ENCODE measurements at places on chromosomes 4 and X. TPM values are rescaled to one million over a fixed set of nuclear protein-coding genes. Genes with fewer than 3 reads are reported as not detected.

DNA sequence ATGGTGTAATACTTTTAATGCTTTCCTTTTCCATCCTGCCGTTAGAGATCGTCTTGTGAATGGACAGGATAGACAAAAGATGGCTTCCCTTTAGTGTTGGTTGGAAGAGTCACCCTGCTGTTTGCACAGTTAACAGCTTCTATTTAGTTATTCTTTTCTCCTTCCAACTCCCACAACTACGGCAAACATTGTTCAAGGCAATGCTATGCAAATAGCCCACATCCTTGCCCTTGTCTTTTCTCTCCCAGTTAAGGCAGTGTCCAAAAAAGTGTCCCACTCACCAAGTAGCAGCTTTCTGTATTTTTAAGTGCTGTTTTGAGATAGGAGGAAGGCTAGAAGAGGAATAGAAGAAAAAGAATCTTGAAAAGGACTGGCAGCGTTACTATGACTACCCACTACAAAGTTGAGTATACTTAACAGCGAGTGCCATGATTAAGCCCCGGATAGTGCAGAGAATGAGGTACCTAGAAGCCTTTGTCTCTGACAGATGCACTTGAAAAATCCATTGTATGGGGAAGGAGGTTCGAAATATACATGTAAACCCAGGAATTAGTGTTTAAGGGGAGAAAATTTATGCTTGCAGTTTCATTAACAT is 12.1 kb upstream of the RUFY3 start:
- H3K4me3 ChIP-seq, result no peak overlapping the region
- H3K27me3 ChIP-seq, result no peaks in the 10 kb centered on the region
- peaks cover 4% of the 10 kb centered on the region for H3K4me1 ChIP-seq

CXXC4 gene
- not detected for polyA plus RNA-seq

RTL5 gene
- polyA plus RNA-seq, result 2.5 TPM

DNA sequence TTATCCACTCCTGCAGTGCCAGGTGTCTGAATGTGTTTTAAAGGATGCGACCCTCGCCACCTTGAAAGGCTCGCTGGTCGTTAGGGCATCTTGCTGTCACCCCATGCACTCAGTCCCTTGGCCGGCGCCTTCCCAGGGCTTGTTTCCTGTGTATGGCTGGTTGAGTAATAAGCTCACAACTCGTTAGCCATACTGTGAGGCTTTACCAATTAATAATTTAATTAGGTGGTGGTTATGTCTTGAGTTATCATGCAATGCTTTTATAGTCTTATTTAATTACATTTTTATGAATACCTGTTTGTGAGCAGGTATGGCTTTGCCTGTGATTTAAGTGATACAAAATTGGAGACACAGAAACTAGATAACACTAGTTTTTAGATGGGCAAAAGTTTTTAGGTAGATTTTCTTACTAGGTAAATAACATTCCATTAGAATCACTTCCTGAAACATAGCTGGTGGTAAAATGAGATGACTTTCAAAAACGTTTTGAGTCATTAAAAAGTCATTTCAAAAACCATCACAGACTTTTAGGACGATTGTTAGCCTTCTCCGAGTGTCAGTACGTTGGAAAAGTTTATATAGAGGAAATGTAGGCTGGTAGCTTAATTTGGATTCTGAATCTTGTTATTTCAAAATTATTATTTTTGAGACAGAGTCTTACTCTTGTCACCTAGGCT is 18.2 kb downstream of the PTTG2 start:
- DNase-seq, result no peak
- peaks cover 10% of the 10 kb centered on the region for H3K4me1 ChIP-seq
- no peaks in the 10 kb centered on the region for H3K36me3 ChIP-seq
- H3K27ac ChIP-seq, result peak overlapping the region; percentile 1

GRCh38 chrX:38750551-38750950 is 50.7 kb upstream of the MID1IP1 start:
- no peak for DNase-seq
- no peak overlapping the region for H3K27ac ChIP-seq

DNA sequence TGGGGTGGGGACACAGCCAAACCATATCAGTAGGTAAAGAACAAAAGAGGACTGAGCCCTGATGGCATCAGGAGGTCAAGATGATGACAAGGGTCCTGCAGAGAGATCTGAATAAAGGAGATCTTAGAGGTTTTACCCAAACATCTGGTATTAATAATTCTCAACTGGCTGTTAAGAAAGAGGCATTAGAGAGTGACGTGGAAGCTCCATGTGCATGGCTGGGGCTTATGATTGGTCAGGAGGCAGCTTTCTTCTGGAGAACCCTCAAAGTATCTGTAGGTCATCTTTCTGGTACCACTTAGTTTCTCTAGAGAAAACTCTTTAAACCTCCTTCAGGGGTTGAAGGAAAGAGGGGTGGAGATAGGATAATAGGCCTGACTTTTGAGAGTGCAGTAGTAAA is 18.7 kb downstream of the MGST2 start:
- no peak overlapping the region for H3K4me3 ChIP-seq
- H3K27me3 ChIP-seq, result no peaks in the 10 kb centered on the region
- peaks cover 2% of the 10 kb centered on the region for H3K36me3 ChIP-seq
- H3K4me1 ChIP-seq, result peaks cover 10% of the 10 kb centered on the region

GRCh38 chrX:68698942-68699341 is 51.5 kb downstream of the STARD8 start:
- H3K4me1 ChIP-seq, result no peaks in the 10 kb centered on the region
- peaks cover 14% of the 10 kb centered on the region for H3K27me3 ChIP-seq
- H3K36me3 ChIP-seq, result no peaks in the 10 kb centered on the region
- no peak for DNase-seq

DNA sequence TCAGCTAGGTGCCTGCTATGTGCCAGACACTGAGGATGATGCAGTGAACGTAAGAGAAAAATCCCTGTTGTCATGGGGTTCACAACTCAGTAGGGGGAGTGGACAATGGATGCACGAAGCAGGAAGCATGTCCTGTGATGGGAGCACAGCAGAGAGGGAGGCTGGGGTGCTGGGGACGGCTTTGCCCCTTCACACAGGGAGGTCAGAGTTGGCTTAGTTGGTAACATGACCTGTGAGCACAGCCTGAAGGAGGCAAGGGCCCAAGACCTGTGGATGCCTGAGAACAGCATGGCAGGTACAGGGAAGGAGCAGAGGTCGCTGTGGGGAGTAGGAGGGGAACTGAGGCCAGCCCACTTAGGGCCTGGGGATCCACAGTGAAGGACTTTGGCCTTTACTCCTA is 109.4 kb downstream of the STK32B start:
- peaks cover 16% of the 10 kb centered on the region for H3K4me1 ChIP-seq
- no peaks in the 10 kb centered on the region for H3K36me3 ChIP-seq
- H3K27me3 ChIP-seq, result no peaks in the 10 kb centered on the region
- no peak overlapping the region for H3K27ac ChIP-seq
- DNase-seq, result no peak

- DNase-seq, result no peak
- no peak overlapping the region for H3K4me3 ChIP-seq
- H3K27me3 ChIP-seq, result no peaks in the 10 kb centered on the region
- no peaks in the 10 kb centered on the region for H3K36me3 ChIP-seq
These were observed 396.6 kb upstream of the RPS6KA3 start for GRCh38 chrX:20663336-20663735.

- H3K36me3 ChIP-seq, result peaks cover 3% of the 10 kb centered on the region
- peak within 1 kb of the TSS; percentile 97 for H3K27ac ChIP-seq
- H3K4me1 ChIP-seq, result peaks cover 5% of the 10 kb centered on the region
- peak; percentile 82 for DNase-seq
- H3K27me3 ChIP-seq, result no peaks in the 10 kb centered on the region
- peak within 1 kb of the TSS; percentile 90 for H3K4me3 ChIP-seq
These were observed at the start of gene UBE2K for GRCh38 chr4:39697740-39698423. Gene UBE2K (plus strand): TSS chr4:39698136. CDS start chr4:39698328, 192 bp downstream.

PDE5A gene
- 71.5 TPM for polyA plus RNA-seq

SMIM9 gene
- polyA plus RNA-seq, result not detected

- peaks cover 2% of the 10 kb centered on the region for H3K27me3 ChIP-seq
- H3K4me3 ChIP-seq, result no peak overlapping the region
- H3K27ac ChIP-seq, result no peak overlapping the region
- H3K4me1 ChIP-seq, result no peaks in the 10 kb centered on the region
These were observed 10.0 kb upstream of the OPHN1 start for GRCh38 chrX:68443155-68443868.

HAND2 gene
- polyA plus RNA-seq, result 0.97 TPM

- H3K27me3 ChIP-seq, result no peaks in the 10 kb centered on the region
- peaks cover 22% of the 10 kb centered on the region for H3K36me3 ChIP-seq
- no peaks in the 10 kb centered on the region for H3K4me1 ChIP-seq
These were observed 26.7 kb upstream of the GTPBP6 start for GRCh38 chrX:345020-345925.

DNA sequence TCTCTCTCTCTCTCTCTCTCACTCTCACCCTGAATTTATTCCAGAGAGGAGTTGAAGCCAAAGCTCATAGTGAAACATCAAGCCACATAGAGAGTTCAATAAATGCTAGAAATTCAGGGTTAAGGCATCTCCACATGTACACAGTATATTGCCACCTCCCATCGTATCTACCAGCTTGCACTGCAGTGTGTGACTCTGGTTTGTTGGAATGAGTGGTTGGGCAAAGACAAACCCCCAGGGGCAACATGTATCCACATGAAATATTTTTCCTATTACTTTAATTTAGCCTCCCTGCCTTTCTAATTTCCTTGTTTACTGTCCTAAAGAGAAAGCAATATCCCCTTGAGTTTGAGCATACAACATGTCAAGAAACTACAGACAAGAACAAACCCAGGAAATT is 247.3 kb downstream of the SPATA18 start:
- no peak overlapping the region for H3K27ac ChIP-seq
- DNase-seq, result no peak
- H3K4me1 ChIP-seq, result no peaks in the 10 kb centered on the region
- no peaks in the 10 kb centered on the region for H3K36me3 ChIP-seq
- H3K4me3 ChIP-seq, result no peak overlapping the region

KIAA1210 gene
- polyA plus RNA-seq, result not detected

DNA sequence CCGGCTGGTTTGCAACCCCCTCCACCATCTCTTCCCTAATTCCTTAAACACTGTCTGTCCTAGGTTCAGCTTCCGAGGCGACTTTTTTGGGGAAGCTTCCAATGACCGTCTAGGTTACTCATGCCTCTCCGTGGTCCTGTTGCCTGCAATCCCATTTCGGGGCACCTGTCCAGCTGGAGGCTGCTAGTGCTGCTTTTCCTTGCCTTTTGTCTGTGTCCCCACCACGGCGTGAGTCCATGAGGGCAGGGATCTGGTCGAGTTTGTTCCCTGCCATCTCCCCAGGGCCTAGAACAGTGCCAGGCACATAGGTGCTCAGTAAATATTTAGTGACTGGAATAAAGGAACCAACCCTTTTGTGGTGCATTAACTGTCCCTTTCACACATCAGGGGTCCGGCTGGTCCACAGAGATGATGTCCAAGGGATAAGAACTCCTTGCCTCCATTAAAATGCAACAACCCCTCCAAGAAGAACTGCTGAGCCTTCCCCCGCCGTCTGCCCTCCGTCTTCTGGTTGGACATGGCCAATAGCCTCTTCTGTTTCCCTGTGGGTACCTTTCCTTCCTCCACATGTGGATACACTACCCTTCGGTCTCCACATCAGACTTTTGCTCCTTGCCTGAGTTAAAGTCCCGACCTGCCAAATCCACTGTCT is 5.7 kb upstream of the SORCS2 start:
- no peak overlapping the region for H3K27ac ChIP-seq
- no peaks in the 10 kb centered on the region for H3K4me1 ChIP-seq
- no peak for DNase-seq
- H3K27me3 ChIP-seq, result peaks cover 56% of the 10 kb centered on the region
- no peaks in the 10 kb centered on the region for H3K36me3 ChIP-seq
- H3K4me3 ChIP-seq, result no peak overlapping the region

DNA sequence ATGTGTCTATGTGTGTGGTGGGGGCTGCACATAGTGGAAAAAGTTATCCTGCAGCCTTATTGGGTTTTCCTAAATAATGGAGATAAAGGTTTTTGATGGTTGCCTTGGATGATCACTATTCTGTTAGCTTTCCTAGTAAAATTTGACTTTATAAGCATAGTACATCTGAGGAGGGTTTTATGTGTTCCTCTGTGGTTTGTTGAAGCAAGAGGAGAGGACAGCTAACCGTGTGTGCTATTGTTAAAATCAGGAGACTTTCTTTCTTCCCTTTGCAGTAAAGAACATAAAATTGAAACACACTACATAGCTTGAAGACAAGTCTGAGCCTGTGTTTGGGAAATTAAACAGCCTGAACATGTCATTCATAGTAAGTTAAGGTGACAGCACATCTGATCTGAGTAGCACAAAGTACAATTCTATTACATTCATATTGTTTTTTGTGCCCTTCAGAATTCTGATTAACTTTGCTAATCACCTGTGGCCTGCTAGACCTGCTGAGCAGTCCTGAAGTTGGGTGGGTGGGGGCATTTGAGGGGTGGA is 36.8 kb downstream of the C4orf51 start:
- no peaks in the 10 kb centered on the region for H3K27me3 ChIP-seq
- no peak for DNase-seq
- no peak overlapping the region for H3K4me3 ChIP-seq

ANKRD50 gene
- 6.4 TPM for polyA plus RNA-seq

GRCh38 chrX:122945328-122945727 is 238.8 kb upstream of the GRIA3 start:
- H3K4me1 ChIP-seq, result no peaks in the 10 kb centered on the region
- H3K36me3 ChIP-seq, result no peaks in the 10 kb centered on the region
- H3K27me3 ChIP-seq, result no peaks in the 10 kb centered on the region
- H3K27ac ChIP-seq, result no peak overlapping the region
- no peak overlapping the region for H3K4me3 ChIP-seq
- DNase-seq, result no peak

ASB11 gene
- polyA plus RNA-seq, result not detected

DNA sequence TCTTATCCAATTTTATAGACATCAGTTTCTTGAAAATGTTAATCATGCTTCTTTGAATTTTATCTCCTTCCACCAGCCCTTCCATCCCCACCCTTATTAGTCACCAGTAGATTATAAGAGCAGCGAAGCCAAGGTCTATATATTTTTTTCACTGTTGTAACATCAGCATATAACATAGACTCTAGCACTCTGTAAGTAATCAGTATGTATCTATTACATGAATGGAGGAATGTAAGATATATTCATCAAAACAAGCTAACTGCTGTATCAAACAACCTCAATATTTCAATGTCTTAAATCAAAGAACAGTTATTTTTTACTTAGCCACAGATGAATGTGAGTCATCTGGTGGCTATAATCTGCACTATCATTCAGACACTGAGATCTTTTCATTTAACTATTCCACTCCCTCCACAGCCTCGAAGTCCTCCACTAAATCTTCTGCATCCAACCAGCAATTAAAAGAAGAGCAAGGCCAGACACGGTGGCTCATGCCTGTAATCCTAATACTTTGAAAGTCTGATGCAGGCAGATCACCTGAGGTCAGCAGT is 178.9 kb downstream of the CENPC start:
- no peaks in the 10 kb centered on the region for H3K36me3 ChIP-seq
- H3K4me1 ChIP-seq, result no peaks in the 10 kb centered on the region
- H3K4me3 ChIP-seq, result no peak overlapping the region
- no peaks in the 10 kb centered on the region for H3K27me3 ChIP-seq

CFP gene
- 0.16 TPM for polyA plus RNA-seq

F9 gene
- polyA plus RNA-seq, result not detected

UGT2B10 gene
- not detected for polyA plus RNA-seq

DNA sequence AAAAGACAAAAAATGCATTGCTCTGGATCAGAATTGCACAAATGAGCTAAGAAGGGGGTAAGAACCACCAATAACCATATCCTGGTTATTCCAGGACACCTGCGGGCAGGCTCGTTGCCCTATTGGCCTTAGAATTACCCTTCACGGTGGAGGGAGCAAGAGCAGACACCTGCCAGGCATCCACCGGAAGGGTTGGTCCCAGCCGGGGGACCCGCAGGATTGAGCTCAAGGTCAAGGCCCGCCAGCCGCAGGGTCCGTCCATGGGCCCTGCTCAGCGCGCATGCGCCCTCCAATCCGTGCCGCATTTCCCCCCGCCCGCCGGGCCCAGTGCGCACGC is 575 bp downstream of the SLC25A6 start:
- no peaks in the 10 kb centered on the region for H3K27me3 ChIP-seq
- peak overlapping the region; percentile 67 for H3K27ac ChIP-seq
- no peaks in the 10 kb centered on the region for H3K4me1 ChIP-seq
- peak overlapping the region; percentile 94 for H3K4me3 ChIP-seq
